ENCODE measurements at places on chromosomes 5 and 9. TPM values are rescaled to one million over a fixed set of nuclear protein-coding genes. Genes with fewer than 3 reads are reported as not detected.
A peak's percentile ranks its signal among the peaks of the same experiment; 100 is the strongest.

Gene DBH
- not detected for total RNA-seq

Gene GABRA6
- total RNA-seq = not detected

Gene C9orf57
- total RNA-seq = not detected

- no peak for DNase-seq
- no peaks in the 10 kb centered on the region for H3K27me3 ChIP-seq
- no peaks in the 10 kb centered on the region for H3K36me3 ChIP-seq
- H3K27ac ChIP-seq = no peak overlapping the region
These were observed 45.2 kb downstream of the AHRR start for GRCh38 chr5:366541-367357.

- DNase-seq = no peak
- H3K27ac ChIP-seq = no peak overlapping the region
- no peaks in the 10 kb centered on the region for H3K27me3 ChIP-seq
- no peaks in the 10 kb centered on the region for H3K36me3 ChIP-seq
These were observed 141.1 kb upstream of the TARS1 start for GRCh38 chr5:33299621-33300208.

GRCh38 chr5:127909066-127909465 is 174.5 kb upstream of the SLC12A2 start:
- no peaks in the 10 kb centered on the region for H3K4me1 ChIP-seq
- H3K27ac ChIP-seq = no peak overlapping the region
- DNase-seq = no peak
- H3K4me3 ChIP-seq = no peak overlapping the region
- H3K27me3 ChIP-seq = no peaks in the 10 kb centered on the region
- no peaks in the 10 kb centered on the region for H3K36me3 ChIP-seq

DNA sequence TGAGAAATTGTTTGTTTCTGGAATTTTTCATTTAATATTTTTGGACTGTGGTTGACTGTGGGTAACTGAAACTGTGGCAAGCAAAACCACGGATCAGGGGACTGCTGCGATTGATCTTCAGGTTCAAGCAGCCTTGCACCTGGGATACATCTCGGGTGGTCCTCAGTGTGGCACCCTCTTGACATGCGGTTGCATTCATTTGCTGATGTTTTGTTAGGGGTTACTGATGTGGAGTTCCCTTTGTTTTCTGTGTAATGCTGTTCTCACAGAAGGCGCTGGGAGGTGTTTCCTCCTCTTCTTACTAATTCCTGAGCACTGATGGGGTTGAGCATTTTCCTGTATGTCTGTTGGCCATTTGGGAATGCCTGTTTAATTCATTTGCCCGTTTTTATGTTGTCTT is 60.4 kb downstream of the EHMT1 start:
- H3K27ac ChIP-seq = no peak overlapping the region
- no peak overlapping the region for H3K4me3 ChIP-seq
- no peaks in the 10 kb centered on the region for H3K27me3 ChIP-seq

DNA sequence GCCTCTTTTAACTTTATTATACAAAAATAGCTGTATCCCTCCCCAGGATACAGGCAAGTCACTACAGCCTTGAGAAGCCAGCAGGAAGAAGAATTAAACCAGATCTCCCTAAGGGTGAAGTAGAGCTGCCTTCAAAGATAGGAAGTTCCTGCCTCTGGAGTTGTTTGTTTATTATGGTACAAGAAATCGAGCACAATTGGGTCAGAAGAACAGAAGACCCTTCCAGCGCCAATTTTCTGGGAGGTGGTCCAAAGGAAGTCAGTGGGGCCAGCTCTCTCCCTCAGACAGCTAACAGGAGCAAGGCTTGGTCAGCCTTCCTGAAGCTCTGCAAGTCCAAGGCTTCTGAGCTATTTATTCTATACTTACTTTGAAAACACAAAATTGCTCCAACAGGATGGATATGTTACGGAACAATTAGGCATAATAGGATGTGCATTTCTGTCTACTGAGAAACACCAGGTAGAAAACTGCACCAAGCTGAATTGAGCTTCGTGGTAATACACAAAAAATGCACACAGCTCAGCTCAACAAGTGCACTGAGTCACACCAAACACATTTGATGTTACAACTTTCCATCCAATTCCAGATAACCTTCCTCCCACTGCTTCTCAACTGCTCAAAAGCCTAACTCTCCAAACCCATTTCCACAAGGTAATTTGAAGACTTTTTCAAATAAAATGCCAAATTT is 16.0 kb downstream of the SERINC5 start:
- peaks cover 22% of the 10 kb centered on the region for H3K36me3 ChIP-seq
- H3K27ac ChIP-seq = peak overlapping the region; percentile 22
- H3K27me3 ChIP-seq = no peaks in the 10 kb centered on the region
- H3K4me3 ChIP-seq = no peak overlapping the region

Gene BTNL8
- 0.19 TPM for total RNA-seq

DNA sequence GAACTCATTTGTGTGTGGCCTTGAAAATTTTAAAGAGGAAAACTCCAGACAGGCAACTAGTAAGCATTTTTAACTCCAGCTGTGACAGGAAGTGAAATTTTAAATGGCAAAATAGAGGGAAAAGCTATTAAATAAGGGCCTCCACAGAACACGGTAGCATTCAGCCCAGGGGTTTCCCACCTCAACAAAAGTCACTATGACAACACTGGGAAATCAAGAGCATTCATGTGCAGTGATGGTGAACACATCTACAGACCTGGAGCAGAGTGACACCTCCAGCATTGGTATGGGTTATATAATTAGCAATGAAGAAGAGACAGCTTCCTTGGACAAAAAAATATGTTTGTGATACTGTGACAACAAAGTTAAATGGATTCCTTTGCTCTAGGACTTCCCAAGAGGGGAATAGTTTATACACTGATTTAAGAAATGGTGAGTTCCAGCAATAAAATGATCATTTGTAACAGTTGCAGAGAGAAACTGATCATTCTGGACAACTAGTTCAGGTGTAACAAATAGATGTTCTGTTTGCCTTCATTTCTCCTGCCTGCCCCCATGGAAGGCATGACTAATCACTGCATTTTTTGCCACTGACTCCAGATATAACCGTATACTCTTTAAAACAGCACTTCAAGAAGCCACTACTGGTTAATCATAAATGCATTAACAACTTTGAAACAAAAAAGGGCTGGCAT is 93.3 kb upstream of the SLC44A1 start:
- H3K4me1 ChIP-seq = peaks cover 7% of the 10 kb centered on the region
- no peak overlapping the region for H3K27ac ChIP-seq
- no peak for DNase-seq
- no peaks in the 10 kb centered on the region for H3K27me3 ChIP-seq
- no peak overlapping the region for H3K4me3 ChIP-seq

- H3K27me3 ChIP-seq = no peaks in the 10 kb centered on the region
- H3K4me1 ChIP-seq = peaks cover 11% of the 10 kb centered on the region
- no peak overlapping the region for H3K4me3 ChIP-seq
- no peaks in the 10 kb centered on the region for H3K36me3 ChIP-seq
- no peak for DNase-seq
- no peak overlapping the region for H3K27ac ChIP-seq
These were observed 135.2 kb upstream of the SLC24A2 start for GRCh38 chr9:19924080-19924479.

Gene TMC1
- total RNA-seq = 1.5 TPM

GRCh38 chr5:139825690-139826089 is 30.1 kb downstream of the PSD2 start:
- no peaks in the 10 kb centered on the region for H3K36me3 ChIP-seq
- DNase-seq = no peak
- H3K4me3 ChIP-seq = no peak overlapping the region
- H3K27ac ChIP-seq = no peak overlapping the region

DNA sequence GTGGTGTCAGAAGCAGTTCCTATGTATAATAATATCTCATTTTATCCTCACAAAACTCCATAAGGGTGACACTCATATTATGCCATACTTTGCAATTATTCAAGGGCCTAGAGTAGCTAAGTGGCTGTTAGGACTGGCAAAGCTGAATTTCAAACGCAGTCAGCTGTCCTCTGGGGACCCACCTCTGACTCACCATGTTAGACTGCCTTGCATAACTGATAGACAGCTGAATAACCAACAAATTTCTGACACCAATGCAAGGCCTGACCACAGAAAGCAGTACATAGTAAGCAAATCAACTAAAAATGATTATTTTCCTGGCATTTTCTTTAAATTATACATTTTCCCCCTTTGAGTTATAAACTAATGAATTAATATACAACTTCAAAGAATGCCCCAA is 251.6 kb upstream of the PTGER4 start:
- H3K4me3 ChIP-seq = no peak overlapping the region
- H3K4me1 ChIP-seq = peaks cover 17% of the 10 kb centered on the region
- DNase-seq = no peak

Gene CCDC192
- total RNA-seq = not detected

GRCh38 chr5:172160506-172160905 is 27.5 kb downstream of the STK10 start:
- peaks cover 12% of the 10 kb centered on the region for H3K36me3 ChIP-seq
- H3K4me3 ChIP-seq = no peak overlapping the region
- H3K4me1 ChIP-seq = peaks cover 54% of the 10 kb centered on the region
- DNase-seq = no peak
- H3K27me3 ChIP-seq = no peaks in the 10 kb centered on the region
- no peak overlapping the region for H3K27ac ChIP-seq

GRCh38 chr5:38556088-38556598 is 303 bp downstream of the LIFR start:
- DNase-seq = no peak
- H3K4me3 ChIP-seq = peak overlapping the region; percentile 80
- no peaks in the 10 kb centered on the region for H3K36me3 ChIP-seq
- H3K27me3 ChIP-seq = no peaks in the 10 kb centered on the region
- H3K4me1 ChIP-seq = no peaks in the 10 kb centered on the region

Gene NELFB
- total RNA-seq = 30.9 TPM

GRCh38 chr5:178277346-178277745 is 44.7 kb upstream of the PHYKPL start:
- H3K27me3 ChIP-seq = no peaks in the 10 kb centered on the region
- peaks cover 7% of the 10 kb centered on the region for H3K4me1 ChIP-seq
- no peak overlapping the region for H3K27ac ChIP-seq
- H3K4me3 ChIP-seq = no peak overlapping the region

DNA sequence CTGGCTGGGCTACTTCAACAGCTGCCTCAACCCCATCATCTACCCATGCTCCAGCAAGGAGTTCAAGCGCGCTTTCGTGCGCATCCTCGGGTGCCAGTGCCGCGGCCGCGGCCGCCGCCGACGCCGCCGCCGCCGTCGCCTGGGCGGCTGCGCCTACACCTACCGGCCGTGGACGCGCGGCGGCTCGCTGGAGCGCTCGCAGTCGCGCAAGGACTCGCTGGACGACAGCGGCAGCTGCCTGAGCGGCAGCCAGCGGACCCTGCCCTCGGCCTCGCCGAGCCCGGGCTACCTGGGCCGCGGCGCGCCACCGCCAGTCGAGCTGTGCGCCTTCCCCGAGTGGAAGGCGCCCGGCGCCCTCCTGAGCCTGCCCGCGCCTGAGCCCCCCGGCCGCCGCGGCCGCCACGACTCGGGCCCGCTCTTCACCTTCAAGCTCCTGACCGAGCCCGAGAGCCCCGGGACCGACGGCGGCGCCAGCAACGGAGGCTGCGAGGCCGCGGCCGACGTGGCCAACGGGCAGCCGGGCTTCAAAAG is 36.9 kb upstream of the TTC1 start:
- peak overlapping the region; percentile 56 for H3K4me3 ChIP-seq
- no peaks in the 10 kb centered on the region for H3K36me3 ChIP-seq
- H3K4me1 ChIP-seq = no peaks in the 10 kb centered on the region
- no peak for DNase-seq
- H3K27ac ChIP-seq = no peak overlapping the region
- no peaks in the 10 kb centered on the region for H3K27me3 ChIP-seq

Gene GPR150
- not detected for total RNA-seq

- H3K4me3 ChIP-seq = no peak overlapping the region
- H3K27me3 ChIP-seq = no peaks in the 10 kb centered on the region
- H3K36me3 ChIP-seq = no peaks in the 10 kb centered on the region
- no peak overlapping the region for H3K27ac ChIP-seq
- DNase-seq = no peak
- peaks cover 22% of the 10 kb centered on the region for H3K4me1 ChIP-seq
These were observed 80.8 kb downstream of the ARRDC3 start for GRCh38 chr5:91302305-91302704.

Gene TAF1L
- not detected for total RNA-seq

- no peak overlapping the region for H3K4me3 ChIP-seq
- H3K36me3 ChIP-seq = no peaks in the 10 kb centered on the region
- no peaks in the 10 kb centered on the region for H3K27me3 ChIP-seq
- H3K27ac ChIP-seq = no peak overlapping the region
- no peaks in the 10 kb centered on the region for H3K4me1 ChIP-seq
- DNase-seq = no peak
These were observed 217.3 kb downstream of the ADAMTS6 start for GRCh38 chr5:65264420-65264819.

Gene CD274
- 3.5 TPM for total RNA-seq

Measured in esophagus squamous epithelium (tissue), 5 donors.